ENCODE measurements at places on chromosomes 3 and 15.

- no peak for DNase-seq
These were observed 27.7 kb upstream of the ZNF385D start for GRCh38 chr3:21778715-21779114.

DNA sequence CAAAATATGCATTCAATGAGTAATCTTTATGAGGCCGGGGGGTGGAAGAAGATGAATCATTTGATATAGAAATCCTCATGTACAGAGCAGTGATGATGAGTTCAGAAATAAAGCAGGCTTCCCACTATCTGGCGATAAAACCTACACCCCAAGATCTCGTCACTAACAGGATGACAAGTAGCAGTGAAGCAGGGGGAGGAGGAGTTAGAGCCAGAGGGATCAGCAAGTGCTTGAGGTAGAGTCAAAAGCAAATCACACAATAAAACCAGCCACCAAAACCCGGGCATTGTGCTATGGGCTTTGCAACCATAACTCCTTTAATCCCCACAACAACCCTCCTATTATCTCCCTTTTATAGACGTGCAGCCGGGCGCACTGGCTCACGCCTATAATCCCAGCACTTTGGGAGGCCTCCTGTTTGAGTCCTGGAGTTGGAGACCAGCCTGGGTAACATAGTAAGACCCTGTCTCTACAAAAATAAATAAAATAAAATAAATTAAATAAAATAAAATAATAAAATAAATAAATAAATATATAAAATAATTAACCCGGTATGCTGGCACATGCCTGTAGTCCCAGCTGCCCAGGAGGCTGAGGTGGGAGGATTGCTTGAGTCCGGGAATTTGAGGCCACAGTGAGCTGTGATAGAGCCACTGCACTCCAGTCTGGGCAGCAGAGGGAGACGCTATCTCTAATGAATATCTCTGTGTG, 53.0 kb downstream of the STARD5 start:
- DNase-seq: no peak

- no peak for DNase-seq
These were observed 150.7 kb downstream of the TMCO5A start for GRCh38 chr15:38085114-38085513.

DNA sequence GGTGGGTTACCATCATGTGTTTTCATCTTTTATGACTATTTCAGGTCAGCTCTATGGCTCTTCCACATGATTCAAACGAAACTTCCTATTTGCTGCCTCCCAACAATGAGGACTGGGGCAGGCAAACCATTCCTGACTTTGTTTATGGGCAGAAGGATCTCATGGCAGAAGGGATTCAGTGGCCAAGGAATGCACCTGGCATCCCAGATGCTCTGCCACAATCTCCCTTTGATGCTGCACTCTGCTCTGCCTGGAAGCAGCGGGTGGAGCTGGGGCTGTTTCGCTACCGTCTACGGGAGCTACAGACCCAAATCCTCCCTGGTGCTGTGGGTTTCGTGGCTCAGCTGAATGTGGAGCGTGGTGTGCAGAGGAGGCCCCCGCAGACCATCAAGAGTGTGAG, 6.8 kb downstream of the GDPGP1 start:
- DNase-seq: no peak

GRCh38 chr3:186427627-186428281, 65.7 kb upstream of the DGKG start:
- DNase-seq: no peak

DNA sequence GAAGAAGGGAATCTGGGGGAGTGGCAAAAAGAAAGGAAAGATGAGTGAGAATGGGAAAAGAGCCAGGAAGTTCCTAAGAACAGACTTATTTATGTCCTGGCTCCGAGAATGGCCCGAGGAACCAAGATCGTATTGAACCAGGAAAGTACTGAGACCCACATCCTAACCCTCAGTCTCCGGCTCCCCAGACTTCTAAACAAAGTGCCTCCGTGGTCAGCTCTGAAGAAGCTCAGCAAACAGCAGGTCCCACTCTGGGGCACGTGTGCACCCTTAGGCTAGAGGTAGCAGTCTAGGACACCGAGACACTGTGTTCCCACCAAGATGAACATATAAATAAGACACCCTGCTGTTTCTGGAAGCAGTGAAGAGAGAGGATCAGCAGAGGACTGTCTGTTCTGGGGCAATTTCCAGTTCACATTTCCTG, 307.4 kb downstream of the NTRK3 start:
- DNase-seq: no peak

DNA sequence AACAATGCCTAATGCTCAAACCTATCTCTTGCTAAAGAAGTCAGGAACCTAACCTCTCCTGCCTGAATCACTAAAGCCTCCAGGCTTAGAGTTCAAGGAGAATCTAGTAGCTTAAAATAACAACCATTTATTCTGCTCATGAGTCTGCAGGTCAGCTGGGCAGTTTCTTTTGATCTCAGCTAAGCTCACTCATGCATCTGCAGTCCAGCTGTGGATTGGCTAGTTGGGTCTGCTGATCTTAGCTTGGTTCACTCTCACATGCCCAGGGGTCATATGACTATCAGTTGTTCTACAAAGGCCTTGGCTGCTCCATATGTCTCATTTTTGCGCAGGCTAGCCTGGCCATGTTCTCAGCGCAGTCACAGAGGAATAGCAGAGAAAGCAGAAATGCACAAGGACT, 109.2 kb upstream of the STT3B start:
- no peak for DNase-seq

- no peak for DNase-seq
These were observed 44.9 kb downstream of the FGF7 start for GRCh38 chr15:49467746-49468480.

DNA sequence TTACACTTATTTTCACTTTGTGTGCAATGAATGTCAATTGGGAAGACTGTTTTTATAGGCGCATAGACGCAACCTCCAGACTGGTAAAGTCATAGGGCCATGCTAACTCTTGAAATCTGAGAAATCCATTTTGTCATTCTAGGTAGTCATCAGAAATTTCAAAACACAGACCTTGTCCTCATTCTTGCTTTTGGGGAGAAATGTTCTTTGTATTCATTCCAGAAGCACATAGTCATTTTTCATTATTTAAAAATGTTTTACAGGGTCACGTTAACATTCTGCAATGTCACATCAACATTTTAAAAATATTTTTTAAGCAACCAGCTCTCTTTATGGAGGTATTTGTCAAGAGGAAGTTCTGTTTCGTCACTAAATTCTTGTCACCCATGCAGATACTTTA, 898.4 kb downstream of the PDCD6IP start:
- no peak for DNase-seq

GRCh38 chr15:51768018-51768417, 16.6 kb downstream of the TMOD2 start:
- DNase-seq: no peak

DNA sequence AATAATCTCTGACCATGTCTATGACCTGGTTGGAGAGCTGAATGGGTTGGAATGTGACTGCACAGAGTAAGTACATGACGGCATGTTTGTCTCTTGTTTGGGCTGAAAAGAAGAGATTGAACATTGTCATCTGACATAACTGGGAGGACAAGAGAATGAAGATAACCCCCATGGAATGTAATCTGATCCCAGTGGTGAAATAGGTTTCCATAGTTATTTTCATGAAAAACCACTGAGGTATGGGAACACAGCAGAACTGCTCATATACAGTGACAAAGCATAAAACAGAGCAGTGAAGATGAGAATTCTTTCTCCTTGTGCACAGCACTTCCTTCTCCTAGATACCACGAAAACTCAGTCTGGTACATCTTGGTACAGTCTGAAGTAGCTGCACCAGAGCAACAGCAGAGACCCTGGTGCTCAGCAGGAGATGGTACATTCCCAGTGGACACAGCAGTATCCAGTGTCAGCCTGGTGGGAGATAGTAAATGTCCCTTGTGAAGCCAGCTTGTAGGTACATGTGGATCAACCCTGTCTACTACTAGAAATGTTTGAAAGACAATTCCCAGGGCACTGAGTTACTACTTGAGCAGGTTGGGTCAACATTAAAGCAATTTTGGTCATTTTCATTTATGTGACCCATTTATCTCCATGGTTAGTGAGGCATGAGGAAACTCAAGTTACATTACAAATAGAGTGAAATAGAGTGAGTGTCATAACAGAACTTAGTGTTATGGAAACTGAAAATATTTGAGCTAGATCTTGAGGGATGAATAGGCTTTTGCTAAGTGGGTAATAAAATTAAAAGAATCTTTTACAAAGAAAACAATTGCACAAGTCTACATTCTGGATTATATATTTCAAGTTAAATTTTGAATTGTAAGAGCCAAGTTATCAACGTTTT, 178.3 kb downstream of the SUCNR1 start:
- DNase-seq: no peak

DNA sequence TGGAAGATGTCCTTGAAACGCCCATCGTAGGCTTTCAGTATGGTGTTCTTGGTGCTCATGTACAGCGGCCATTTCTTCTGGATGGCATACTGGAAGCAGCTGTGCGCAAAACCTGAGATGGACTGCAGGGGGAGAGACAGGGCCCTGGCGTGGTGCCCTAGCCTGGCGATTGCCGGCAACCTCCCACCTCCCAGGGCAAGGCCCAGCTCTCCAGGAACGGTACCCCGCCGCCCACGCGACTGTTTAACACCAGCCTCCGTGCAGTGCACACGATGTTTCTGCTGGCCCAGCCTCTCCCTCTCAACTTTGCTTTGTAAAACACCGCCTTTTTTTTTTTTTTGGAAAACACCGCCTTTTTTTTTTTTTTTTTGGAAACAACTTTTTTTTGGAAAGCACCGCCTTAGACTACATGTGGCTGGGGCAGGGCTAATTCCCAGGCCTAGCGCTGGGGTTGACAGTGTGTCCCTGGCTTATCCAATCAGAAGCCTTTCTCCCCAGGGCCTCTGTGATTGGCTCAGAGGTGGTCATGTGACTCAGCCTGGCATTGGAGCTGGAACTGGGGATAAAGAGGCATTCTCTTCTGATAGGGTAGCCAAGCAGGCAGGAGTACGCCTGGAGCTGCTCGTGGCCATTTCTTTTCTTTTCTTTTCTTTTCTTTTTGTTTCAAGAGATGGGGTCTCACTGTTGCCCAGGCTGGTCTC, 14.7 kb downstream of the IDH2 start:
- DNase-seq: no peak

GRCh38 chr3:35950021-35950420, 310.7 kb downstream of the ARPP21 start:
- DNase-seq: no peak

GRCh38 chr3:154428286-154429206, 1.4 kb downstream of the GPR149 start:
- no peak for DNase-seq

GRCh38 chr3:169660709-169661360, 2.7 kb downstream of the MECOM start:
- no peak for DNase-seq

DNA sequence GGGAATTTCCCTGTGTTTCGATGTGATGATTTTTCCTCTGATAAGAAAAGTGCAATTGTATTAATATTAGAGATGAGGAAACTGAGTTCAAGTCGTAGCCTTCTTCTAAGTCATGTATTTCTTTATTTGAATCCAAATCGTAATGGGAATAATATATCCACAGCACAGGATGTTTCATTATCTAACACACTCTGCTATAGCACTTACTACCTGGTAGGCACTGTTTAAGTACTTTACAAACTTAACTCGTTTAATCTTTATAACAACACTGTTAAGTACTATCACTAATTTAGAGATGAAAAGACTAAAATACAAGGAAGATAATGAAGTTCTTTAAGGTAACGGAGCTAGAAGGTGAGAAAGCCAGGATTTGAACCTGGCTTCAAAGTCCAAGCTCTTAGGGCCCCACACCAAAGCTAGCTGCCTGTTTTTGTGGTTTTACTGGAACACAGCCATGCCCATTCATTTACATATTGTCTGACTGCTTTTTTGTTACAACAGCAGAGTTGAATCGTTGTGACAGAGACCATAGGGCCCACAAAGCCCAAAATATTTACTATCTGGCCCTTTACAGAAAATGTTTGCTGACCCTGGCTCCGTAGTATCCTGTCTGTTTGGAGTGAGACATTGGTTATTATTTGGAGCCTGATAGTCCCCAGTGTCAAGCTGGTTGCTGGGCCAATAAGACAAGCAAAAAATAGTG, 9.6 kb upstream of the ATP13A3 start:
- no peak for DNase-seq

- DNase-seq: no peak
These were observed 52.5 kb upstream of the CORO2B start for GRCh38 chr15:68526269-68526668.

DNA sequence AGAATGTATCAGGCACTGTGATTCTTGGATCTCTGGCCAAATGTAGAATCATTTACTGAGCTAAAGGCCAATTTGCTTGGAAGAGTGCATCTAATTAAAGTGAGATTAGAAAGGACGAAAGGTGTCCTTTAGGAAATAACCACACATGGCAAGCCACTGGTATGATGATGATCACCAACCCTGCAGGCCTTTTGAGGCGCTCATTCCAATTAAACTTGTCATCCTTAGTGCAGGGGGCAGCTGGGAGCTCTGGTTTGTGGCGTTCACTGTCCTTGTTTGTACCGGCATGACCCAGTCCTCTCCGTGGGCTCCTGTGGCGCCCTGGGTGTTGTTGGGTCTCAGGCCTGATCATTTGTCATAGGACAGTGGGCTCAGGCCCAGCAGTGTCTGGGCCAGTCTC, 11.0 kb downstream of the LIMD1 start:
- no peak for DNase-seq

GRCh38 chr3:63981980-63982379, 41.3 kb downstream of the PSMD6 start:
- no peak for DNase-seq

- no peak for DNase-seq
These were observed 34.3 kb upstream of the PPP4R2 start for GRCh38 chr3:72962317-72962716.

- DNase-seq: no peak
These were observed 71.3 kb upstream of the STT3B start for GRCh38 chr3:31461426-31461825.

DNA sequence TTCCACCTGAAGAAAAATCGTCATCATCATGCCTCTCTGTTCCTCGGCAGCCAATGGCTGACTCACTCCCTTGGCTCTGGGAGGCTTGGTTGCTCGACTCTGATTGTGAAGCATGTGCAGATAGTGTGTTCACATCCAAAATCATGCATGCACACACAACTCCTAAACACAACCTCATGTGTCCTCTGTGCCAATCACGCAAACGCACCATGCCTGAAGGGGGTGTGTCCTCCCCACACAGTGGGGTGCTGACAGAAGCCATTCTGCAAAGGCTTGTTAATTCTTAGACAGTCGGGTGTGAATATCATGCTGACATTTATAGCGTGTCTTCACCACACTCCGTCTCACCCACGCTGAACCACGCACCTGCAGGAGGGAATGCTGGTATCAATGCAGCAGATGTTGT, 11.4 kb upstream of the CCDC174 start:
- DNase-seq: no peak

- DNase-seq: peak; percentile 10
These were observed 68.7 kb downstream of the TRAK1 start for GRCh38 chr3:42159706-42160472.

All from activated T-cell treated with anti-CD3 and anti-CD28 coated beads for 1 hour (primary cell).